Neural crest cell (in vitro differentiated cells): ENCODE measurements at places on chromosomes 16 and 17.

GRCh38 chr17:59349178-59349577 lies 17.7 kb downstream of the YPEL2 start:
- no peak for DNase-seq

DNA sequence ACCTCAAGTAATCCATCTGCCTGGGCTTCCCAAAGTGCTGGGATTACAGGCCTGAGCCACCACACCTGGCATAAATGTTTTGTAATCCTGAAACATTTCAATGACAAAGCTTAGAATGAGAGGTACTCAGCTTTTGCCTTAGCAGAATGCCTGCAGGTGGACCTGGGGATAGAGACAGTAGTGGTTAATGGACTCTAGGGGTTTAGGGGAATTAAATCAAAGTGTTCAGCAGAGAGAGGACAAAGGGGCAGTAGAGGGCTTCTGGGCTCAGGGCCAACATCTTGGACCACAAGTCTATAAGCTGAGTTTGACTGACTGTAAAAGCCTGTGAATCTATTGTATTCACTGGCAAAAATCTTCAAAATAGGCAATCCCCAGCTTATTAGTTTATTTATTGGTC lies 36.0 kb upstream of the MED13 start:
- DNase-seq: no peak

GRCh38 chr17:1565877-1566276 lies 3.3 kb upstream of the PITPNA start:
- DNase-seq: no peak

GRCh38 chr16:88738151-88739084 lies 32.1 kb downstream of the CTU2 start:
- no peak for DNase-seq

DNA sequence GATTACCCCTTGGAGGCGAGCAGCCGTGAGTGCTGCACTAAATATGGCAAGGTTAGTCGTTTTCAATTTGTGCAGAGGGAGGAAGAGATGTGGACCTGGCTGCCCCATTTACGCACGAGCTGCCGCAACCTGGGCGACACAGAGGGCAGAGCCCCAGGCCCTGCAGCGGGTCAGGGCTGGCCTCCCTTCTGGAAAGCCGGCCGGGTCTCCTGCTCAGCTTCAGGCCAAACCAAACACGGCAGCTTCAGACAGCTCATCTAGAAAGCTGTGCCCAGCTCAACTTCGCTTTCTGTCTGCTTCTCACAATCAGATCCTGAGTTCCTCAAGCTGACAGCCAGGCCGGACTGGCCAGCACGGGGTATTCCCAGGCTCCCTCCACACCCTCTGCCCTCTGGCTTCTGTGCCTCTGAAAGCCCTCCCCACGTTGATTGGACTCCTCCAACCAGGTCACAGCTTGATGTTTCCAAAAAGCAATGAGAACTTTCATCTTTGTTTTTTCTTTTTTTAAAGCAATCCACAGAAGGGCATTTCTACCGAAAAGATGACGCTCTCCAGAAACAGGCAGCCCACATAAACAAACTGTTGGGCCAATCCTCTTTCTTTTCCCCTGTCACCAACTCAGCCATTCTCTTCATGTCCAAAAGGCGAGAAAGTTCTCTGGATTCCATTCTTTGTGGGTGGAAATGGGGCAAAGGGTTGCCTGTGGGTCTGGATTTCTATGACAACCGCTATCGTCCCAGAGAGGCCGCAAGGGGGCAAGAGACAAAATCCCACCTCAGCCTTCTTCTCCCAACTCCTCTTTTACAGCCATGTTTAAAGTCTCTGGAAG lies 189.0 kb downstream of the ZFHX3 start:
- DNase-seq: no peak

GRCh38 chr16:68722119-68723024 lies 14.7 kb upstream of the CDH1 start:
- DNase-seq: no peak

- no peak for DNase-seq
These were observed 5.6 kb downstream of the NT5C start for GRCh38 chr17:75125984-75126383.

DNA sequence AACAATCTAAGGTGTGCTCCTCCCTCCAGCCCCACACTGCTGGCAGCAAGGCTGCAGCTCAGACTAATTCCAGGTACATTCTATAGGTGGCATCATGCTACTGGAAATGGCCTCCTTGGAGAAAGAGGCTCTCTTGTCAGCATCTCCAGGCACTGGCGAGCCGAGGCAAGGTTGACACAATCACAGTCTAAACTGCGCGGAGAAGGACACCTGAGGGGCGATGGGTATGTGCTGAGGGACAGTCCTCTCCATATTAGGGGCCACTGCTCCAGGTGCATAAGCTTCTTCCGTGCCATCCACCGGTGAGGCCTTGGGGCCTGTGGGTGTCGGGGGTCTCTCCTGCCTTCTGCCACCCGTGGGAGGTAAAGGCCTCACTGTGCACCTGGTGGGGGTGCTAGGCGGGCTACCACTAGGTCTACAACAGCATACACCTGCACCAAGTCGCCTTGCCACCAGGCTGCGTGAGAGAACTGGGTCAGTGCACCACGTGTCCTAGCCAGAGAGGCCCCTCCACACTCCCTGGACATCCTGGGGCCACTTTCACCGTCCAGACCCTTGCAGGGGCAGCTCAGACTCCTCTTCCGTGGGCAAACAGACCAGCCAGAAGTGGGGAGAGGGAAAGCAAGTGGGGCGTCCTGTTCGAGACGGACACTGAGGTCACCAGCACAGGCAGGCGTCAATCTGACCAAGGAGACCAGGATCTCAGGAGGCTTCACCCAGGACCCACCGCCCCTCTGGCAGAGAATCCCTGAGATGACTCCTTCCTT lies 12.1 kb upstream of the CBX8 start:
- DNase-seq: no peak

DNA sequence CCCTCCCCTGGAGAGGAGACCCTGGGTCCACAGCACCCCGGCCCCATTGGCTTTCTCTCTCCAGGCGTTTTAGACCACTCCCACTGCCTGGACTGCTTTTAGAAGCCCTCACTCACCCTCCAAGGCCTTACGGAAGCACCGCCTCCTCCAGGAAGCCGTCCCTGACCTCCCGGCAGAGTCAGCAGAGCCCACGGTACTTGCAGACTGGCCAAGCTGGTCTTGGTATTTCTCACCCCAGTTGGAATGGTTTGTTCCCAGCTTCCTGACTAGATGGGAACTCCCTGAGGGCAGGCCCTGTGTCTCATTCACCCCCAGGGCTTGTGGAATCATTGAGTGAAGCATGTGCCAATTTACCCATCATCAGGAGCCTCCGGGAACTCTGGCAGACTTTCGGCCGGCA lies 9.2 kb downstream of the SCGB1C2 start:
- DNase-seq: no peak

DNA sequence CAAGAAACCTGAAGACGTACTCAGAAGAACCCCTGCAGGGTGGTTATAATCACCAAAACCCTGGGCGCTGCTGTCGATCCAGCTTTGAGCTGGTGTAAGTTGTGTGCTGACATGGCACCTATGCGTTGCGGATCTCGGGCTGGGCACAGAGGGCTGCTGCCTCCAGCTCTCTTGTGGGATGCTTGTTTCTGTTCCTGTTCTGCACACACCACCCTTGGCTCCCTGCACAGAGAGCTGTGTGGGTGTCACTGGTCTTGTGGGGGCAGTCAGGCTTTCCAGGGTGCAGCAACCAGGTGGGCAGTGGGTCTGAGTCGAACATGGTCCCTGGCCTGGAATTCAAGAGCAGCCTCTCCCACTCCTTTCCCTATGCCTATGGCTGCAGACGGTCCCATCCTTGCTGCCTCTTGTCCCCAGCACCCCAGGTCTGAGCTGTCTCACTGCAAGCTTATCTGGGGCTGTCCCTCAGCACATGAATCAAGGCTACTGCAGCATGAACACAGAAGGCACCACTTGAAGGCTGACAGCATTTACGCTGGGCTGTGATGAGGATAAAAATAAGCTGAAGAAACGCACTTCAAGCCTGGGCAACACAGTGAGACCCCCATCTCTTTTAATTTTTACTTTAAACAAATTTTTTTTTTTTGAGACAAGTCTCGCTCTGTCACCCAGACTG lies 20.1 kb downstream of the ZNF276 start:
- DNase-seq: no peak

DNA sequence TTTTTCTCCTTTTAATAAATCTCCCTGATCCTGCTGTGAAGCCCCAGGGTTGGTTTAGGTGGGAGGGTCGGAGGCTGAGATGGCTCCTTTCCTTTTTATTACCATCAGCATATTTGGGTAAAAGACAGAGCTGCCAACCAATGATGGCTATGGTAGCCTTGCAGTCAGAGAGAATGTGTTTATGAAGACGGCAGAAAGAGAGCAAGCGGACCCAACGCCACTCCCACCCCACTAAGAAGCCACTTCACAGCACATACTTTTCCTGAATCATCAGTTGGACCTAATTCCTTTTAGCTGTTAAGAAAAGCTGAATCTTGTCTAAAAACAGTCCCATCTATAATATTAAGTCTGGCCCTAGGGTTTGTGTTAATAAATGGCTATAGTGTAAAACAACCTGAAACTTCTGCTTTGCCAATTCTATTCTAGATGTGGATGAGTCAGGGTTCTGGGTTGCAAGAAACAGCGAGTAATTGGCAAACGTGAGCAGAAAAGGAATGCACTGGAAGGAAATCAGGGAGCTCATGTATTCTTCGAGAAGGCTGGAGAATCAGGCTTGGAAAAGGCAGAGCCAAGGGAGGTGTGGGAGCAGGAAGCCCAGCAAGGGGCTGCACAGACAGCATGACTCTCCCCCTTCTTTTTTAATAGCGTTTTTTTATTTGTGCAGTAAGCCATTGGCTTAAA lies 34.0 kb upstream of the PRKCA start:
- no peak for DNase-seq

DNA sequence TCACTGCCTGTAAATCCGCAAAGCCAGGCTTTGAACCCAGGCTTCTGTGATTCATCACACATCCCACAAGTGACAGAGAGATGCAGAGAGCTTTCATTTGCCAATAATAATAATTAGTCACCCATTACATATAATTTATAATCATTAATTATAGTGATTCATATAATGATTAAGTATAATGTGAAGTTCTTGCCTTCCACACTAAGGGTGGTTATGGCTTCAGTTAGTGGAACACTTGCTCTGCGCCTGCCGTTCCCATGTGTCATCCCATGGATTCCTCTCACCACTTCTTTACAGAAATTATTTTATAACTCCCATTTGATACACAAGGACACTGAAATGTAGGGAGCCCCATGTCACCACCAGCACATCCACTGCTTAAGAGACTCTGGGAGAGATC lies 39.8 kb upstream of the XYLT1 start:
- no peak for DNase-seq

GRCh38 chr17:44915321-44915726 lies at the start of gene GFAP:
GFAP (minus strand) TSS chr17:44915500; CDS start chr17:44915486, 14 bp downstream.
- DNase-seq: no peak

DNA sequence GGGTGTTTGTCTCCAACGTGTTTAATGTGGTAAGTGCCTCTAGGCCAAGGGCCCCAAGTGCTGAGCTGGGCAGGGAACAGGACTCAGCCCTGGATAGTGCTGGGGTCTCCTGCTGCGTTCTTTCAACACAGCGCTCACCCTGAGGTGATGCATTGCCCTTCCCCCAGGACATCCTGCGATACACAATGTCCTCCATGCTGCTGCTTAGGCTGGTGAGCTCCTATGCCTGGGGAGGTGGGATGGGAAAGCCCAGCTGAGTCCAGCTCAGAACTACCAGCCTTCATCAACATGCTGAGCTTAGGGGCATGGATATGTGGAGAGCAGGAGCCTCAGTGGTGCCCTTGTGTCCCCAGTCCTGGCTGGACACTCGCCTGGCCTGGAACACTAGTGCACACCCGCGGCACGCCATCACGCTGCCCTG lies 563 bp downstream of the ZACN start:
- no peak for DNase-seq

DNA sequence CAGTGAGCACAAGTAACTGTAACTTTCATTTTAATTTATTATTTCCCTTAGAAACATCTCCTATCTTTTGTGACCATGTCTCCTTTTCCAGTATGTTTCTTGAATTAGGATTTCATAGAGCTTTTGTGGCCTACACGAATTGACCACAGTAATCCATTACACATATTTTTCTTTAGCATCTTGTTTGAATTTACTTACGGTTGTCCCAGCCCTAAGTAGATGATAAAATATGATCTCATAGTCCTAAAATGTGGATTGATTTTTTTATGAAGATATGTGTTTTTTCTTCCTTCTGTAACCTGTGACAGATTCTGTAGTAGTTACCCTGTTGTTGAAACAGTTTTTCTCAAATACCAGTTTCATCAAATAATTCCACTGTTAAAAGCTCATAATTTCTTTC lies 61.5 kb downstream of the NF1 start:
- no peak for DNase-seq

- DNase-seq: no peak
These were observed 7.4 kb upstream of the CPNE2 start for GRCh38 chr16:57084996-57085395.

DNA sequence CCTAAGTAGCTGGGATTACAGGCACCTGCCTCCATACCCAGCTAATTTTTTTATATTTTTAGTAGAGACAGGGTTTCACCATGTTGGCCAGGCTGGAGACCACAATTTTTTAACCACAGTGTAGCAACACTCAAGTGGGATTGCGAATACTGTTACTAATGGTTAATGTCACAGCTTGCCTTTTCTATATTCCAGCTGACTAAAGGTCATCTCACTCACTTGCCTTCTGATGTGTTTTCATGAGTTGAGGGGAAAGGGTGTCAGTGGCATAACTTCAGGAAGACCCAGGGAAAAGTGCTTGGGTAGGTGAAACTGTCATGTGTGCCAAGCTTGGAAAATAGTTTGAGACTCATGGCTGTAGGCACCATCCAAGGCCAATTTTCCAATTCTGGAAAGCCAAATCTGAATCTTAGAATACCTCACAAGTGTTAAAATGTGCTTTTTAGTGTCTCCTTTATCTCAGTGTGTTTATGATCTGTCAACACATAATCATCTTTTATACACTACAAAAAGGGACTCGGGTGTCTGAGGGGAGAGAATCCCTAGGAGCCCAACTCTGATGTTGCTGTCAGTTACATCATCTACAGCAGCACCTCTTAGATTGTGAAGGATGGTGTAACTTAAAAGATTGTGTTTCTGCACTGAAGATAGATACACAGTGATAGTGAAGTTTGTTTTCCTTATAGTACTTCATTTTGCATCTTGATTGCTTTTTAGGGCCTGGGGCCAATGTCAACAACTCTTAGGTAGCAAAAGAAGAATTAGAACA lies 27.1 kb downstream of the OGFOD1 start:
- no peak for DNase-seq

DNA sequence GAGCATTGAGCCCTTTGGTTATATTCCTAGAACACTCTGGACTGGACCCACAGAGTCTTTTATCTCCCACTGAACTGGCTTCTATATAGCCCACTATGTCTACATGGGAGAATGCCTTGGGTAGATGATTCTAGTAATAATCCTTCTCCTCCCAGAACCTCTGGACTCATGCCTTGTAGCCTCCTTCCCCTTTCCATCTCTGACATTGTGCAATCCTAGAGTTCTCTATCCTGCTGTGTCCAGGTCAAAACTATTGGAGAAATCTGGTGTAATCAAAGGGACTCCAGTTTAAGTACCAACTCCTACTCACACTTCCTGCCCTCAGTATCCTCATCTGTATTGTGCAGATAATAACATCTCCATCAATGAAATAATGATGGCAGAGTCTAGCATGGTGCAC lies 9.1 kb downstream of the RCVRN start:
- DNase-seq: no peak

GRCh38 chr16:48136547-48137360 lies 19.0 kb downstream of the ABCC12 start:
- DNase-seq: no peak

- DNase-seq: no peak
These were observed 813 bp upstream of the THAP11 start for GRCh38 chr16:67841198-67841815.
